Right ventricle myocardium superior (tissue), 1 donor: ENCODE measurements at places on chromosomes 3 and 15. TPM values are rescaled to one million over a fixed set of nuclear protein-coding genes. Genes with fewer than 3 reads are reported as not detected.

ACP3 gene
- total RNA-seq, result 1.3 TPM

ZDHHC23 gene
- 3.0 TPM for total RNA-seq

HGD gene
- total RNA-seq, result not detected

COL6A5 gene
- total RNA-seq, result not detected

GP9 gene
- total RNA-seq, result not detected

RTP3 gene
- not detected for total RNA-seq

BFSP2 gene
- total RNA-seq, result not detected

MED12L gene
- 0.67 TPM for total RNA-seq

WDR72 gene
- total RNA-seq, result 0.13 TPM

CLEC3B gene
- total RNA-seq, result 78.6 TPM

ARRDC4 gene
- total RNA-seq, result 15.0 TPM

CLRN1 gene
- total RNA-seq, result not detected

ATP13A4 gene
- total RNA-seq, result 0.11 TPM

BCL2A1 gene
- 0.43 TPM for total RNA-seq

LTK gene
- total RNA-seq, result 1.1 TPM

DUOX1 gene
- total RNA-seq, result 1.2 TPM

CLDN1 gene
- not detected for total RNA-seq

GOLGA6D gene
- not detected for total RNA-seq

GOLGA8A gene
- 14.3 TPM for total RNA-seq

ABHD5 gene
- 24.9 TPM for total RNA-seq

SLC6A20 gene
- total RNA-seq, result not detected

GPR87 gene
- not detected for total RNA-seq

SENP8 gene
- 6.3 TPM for total RNA-seq

UROC1 gene
- total RNA-seq, result not detected

PTPRG gene
- 29.7 TPM for total RNA-seq

PCLAF gene
- total RNA-seq, result 0.59 TPM

SELENOS gene
- total RNA-seq, result 41.1 TPM

GOLGA8J gene
- not detected for total RNA-seq

GUCA1C gene
- total RNA-seq, result 0.32 TPM

PGBD4 gene
- total RNA-seq, result 1.3 TPM

CHL1 gene
- 24.2 TPM for total RNA-seq

SSUH2 gene
- 1.00 TPM for total RNA-seq
